ENCODE measurements at places on chromosomes 5 and 9.

GRCh38 chr9:93254806-93255493 lies 71.0 kb downstream of the WNK2 start:
- DNase-seq = no peak

- no peak for DNase-seq
These were observed 162.6 kb downstream of the GLIS3 start for GRCh38 chr9:4137234-4137633.

DNA sequence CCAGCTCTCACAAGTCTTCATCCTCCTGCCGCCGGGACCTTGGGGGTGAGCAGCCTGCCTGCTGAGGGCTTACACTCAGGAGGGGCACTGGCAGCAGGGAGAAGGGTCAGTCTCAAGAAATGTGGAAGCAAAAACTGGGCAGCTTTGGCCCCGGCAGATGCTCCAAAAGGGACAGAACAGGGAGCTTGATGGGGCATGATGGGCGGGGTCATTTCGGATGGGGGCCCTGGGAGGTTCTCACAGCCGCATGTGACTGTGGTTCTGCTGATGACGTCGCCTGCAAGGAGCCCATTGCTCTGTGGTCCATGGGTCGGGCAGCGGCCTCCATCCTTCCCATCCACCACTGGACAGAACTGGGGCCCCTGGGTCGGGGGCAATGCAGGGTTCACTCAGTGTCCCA lies 76.6 kb downstream of the OLFM1 start:
- no peak for DNase-seq

DNA sequence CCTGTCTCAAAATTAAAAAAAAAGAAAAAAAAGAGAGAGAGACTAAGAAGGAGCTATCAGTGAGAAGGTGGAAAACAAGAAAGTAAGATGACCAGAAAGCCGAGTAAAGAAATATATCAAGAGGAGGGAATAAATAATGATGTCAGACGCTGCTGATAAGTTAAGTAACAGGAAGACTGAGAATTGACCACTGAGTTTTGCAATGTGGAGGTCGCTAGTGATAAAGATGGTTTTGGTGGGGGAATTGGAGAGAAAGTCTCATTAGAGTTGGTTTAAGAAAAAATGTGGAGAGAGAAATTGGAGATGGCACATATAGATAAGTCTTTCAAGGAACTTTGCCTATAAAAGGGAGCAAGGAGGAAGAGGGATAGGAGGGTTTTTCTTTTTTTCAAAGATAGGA lies 91.9 kb downstream of the RAD23B start:
- no peak for DNase-seq

DNA sequence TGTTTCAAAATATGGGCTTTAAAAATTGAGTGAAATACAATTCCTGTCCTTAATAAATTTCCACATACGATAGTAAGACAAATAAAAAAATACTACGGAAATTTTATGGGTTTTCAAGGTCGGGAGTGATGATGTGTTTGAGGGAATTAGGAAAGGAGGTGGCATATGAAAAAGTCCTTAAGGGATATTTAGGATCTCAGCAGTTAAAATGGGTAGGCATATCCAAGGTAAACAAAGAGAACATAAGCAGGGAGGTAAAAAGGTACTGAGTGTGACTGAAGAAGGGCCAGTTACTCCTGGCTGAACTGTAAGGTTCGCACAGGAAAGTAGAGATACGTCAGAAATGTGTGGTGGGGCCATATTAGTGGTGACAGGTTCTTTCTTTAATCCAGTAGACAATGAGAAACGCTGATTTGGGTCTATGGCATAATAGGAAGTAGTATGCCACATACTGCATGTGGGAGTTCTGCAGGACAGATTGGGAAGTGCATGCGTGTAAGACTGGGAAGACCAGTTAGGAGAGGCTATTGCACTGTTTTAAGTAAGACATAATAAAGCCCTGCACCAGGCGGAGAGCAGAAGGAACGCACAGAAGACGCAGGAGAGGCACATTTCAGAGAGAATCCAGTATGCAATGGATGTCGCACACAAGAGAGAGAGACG lies 937 bp upstream of the HMGCR start:
- no peak for DNase-seq

DNA sequence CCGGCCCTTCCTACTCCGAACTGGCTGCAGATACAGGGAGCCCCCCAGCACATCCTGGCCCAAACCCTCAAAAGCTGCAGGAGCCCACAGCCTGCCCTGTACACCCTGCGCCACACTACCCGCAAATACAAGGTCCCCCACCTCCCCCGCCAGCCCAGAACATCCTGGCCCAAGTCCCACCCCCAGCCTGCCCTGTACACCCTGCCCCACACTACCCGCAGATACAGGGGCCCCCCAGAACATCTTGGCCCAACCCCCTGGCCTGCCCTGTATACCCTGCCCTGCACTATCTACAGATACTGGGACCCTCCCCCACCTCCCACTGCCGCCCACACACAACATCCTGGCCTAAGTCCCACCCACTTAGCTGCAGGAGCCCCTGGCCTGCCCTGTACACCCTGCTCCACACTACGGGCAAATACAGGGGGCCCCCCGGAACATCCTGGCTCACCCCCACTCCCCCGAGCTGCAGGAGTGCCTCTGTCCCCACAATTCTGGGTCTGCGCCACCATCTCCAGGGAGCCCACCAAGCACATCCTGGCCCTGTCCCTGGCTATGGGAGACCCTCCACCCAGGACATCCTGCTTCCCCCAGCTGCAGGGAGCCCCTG lies 8.3 kb downstream of the LPCAT1 start:
- peak; percentile 18 for DNase-seq

DNA sequence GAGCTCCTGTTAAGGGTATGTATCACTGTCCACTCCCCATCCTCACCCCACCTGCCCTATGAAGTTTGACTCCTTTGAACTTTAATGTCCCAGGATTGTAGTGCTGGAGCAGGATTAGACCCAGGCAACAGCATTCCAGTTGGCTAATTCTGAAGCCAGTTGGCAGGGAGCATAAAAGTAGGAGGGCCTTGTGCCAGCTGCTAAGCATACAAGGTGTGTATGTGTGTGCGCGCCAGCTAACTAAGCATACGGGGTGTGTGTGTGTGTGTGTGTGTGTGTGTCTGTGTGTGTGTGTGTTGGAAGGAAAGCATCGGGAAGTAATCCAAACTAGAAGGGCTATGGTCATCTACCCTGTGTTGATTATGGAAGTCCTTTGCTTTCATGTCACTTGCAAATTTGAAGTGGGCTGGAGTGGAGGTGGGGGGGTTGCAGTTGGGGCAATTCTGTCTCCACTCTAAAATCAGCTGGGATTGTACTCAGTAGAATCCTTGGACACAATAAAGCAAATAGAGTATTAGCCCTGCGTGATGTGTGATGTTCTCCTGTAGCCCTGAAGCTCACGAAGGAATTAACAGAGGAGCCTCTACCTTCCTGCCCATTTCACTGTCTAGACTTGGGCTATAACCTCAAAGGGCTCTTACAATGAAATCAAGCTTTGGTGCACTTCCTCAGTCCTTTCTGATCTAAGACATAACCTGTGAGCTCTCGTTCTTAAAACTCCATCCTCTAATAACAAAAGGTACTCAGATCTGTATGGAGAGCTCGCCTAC lies 26.9 kb downstream of the HMGCR start:
- DNase-seq = no peak

DNA sequence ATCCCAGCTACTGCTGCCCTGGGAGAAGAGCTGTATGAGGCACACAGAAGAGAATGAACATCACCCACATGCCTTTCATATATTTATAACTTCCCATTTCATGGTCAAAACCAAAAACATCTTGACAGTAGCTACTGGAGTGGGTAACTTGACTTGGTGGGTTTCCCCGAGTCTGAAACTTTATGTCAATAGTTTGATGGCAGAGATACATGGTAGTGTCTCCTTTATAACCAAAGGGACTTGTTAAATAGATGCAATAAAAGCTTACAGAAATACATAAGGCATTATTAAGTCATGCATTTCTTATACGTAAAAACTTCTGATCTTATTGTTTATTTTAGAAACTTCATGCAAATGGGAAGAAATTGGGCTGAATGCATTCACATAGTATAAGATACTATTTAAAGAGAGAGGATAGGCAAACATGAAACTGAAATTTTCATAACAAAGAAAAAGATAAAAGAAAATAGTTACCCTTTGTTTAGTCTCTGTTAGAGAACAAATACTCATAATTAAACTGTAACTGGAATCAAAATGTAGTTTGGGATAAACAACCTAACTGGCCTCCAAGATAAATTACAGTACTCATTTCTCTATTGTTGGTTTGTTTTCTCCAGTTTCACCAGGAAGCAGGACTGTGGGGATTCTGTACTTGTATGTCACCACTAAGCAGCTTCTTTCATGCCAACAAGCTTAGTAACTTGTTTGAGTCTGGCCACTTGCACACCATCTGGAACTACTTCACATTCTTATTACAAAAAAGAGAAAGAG lies 459.3 kb upstream of the MEF2C start:
- DNase-seq = no peak

DNA sequence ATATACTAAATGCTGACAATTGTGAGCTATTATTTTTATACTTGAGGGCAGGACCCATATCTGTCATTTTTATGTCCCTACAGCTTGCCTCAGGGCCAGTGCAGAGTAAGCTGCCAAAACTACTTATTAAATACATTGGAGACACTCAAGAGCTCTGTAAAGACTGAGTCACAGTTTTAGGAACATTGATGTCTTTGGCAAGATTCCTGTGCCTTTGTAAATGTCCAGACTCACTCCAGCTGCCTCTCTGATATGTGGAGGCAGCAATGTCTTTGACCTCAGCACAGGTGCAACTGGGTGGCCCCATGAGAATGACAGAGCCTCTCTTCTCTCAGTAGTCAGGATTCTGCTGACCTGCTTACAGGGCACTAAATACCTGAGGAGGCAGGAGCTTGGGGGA lies 363.2 kb downstream of the OSTF1 start:
- no peak for DNase-seq

GRCh38 chr5:108141676-108142075 lies 240.2 kb downstream of the FBXL17 start:
- no peak for DNase-seq

GRCh38 chr5:14507156-14507941 lies 74.2 kb upstream of the OTULINL start:
- no peak for DNase-seq

GRCh38 chr5:117473165-117473564 lies 898.5 kb upstream of the SEMA6A start:
- DNase-seq = peak; percentile 3

- no peak for DNase-seq
These were observed 1.7 kb upstream of the SPINK6 start for GRCh38 chr5:148201151-148201550.

DNA sequence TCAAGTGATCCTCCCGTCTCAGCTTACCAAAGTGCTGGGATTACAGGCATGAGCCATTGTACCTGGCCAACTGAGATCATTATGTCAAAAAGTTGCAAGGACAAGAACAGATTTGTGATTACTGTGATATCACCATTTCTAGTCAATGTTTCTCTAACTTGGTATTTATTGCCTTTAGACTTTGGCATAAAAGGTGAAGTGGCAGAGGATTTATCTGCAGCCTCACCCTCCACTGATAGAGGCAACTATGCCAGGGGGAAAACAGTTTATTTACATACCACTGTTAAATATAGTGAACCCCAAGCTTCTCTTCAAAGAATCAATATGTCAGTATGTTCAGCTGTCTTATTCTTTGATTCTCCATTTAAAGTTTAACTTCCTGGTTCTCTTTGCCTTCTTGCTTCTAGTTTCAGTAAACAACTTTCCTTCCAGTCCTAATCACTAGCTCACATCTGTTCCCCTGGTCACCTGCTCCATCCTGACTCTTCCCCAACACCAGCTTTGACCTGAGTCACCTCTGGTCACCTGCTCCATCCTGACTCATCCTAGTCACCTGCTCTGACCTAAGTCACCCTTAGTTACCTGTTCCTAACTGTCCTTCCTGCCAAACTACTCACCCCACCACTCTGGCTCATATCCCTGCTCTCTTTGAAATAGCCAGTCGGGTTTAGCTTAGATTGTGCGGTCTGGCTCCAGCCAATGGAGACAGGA lies 29.9 kb downstream of the SEMA6A start:
- peak; percentile 63 for DNase-seq

DNA sequence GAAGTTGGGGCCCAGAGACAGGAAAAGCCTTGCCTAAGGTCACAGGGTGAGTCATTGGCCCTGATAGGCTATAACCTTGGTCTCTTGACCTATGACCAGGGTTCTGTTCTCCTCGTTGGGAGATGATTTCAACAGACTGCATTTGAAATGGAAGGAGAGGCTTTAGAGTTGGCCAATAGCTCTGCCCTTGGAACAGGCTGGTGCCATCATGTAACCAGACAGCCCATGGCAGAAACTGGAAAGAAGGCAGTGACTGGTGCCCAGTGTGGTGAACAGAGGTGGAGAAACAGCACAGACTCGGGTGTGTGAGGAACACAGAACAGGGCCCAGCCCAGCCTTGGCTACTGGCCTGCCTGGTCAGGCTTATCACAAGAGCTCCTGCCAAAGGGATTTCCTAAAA lies 109.8 kb upstream of the SLC25A48 start:
- peak; percentile 36 for DNase-seq

DNA sequence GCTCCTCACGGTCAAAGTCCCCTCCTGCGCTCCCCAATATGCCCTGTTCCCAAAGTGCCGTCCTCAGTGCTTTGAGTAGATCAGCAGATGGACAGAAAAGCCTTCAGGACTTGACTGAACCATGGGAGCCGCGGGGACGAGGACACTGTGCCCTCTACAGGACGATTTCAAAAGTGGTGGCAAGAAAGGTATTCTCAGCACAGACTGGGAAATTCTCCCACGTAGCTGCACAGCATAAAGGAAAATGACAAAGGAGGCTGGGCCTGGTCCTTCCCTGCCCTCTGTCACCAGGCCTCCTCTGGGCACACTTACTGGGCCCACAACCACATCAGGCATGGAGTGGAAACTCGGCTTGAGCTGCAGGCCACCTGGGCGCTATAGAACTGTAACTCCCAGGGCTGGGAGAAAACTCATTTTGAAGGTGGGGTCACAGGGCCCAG lies 16.7 kb upstream of the MTMR12 start:
- DNase-seq = peak; percentile 75

DNA sequence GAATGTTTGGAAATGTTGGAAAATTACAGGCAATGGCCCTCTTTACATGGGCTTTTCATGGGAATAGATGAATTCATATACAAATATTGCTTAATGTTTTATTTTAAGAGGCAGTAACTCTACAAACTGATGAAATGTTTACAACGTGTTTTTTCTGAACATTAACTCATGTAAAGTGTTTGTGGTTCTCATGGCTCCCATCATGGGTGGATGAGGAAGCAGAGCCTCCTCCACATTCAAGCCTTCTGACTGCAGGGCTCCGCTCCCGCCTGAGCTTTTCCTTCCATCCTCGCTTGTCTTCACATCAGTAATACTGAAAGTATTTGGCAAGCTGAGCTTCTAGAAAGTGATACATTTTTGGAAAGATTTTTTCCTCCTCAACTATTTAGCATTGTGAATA lies 204.2 kb downstream of the ARHGAP26 start:
- DNase-seq = no peak

GRCh38 chr5:58775701-58776262 lies 192.9 kb downstream of the RAB3C start:
- no peak for DNase-seq

DNA sequence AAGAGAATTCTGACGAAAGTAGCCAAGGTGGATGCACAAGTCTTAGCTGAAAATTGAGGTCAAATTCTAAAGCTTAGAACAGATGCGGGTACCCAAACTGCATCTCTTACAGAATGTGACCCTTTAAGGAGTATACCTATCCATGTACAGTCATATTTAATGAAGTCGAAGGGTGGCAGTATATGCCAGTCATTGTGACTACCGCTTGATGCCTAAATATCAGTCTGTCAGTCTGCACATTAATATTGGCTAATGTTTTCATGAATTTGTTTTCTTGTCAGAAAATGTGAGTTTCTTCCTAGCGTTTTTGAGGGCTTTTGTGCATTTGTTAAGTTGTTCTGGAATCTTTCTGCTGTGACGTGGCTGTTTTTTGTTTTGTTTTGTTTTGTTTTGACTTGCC lies 264.5 kb upstream of the ELAVL2 start:
- DNase-seq = no peak

GRCh38 chr9:81530846-81531245 lies 158.5 kb downstream of the TLE1 start:
- DNase-seq = no peak

Data from ELF-1 (cell line).